Activated naive CD8-positive, alpha-beta T cell treated with anti-CD3 and anti-CD28 coated beads for 36 hours (primary cell): ENCODE measurements at places on chromosomes 7 and 10. TPM values are rescaled to one million over a fixed set of nuclear protein-coding genes. Genes with fewer than 3 reads are reported as not detected.

GRCh38 chr10:132564249-132564605 is 26.6 kb downstream of the INPP5A start:
- no peaks in the 10 kb centered on the region for H3K27me3 ChIP-seq
- peaks cover 24% of the 10 kb centered on the region for H3K4me1 ChIP-seq
- peaks cover 2% of the 10 kb centered on the region for H3K36me3 ChIP-seq
- no peak overlapping the region for H3K4me3 ChIP-seq
- H3K27ac ChIP-seq = no peak overlapping the region

GRCh38 chr10:99172128-99172738 is 63.4 kb downstream of the HPSE2 start:
- no peaks in the 10 kb centered on the region for H3K36me3 ChIP-seq
- H3K4me1 ChIP-seq = no peaks in the 10 kb centered on the region
- peaks cover 5% of the 10 kb centered on the region for H3K27me3 ChIP-seq
- no peak overlapping the region for H3K27ac ChIP-seq
- no peak for DNase-seq

- DNase-seq = peak; percentile 33
- H3K4me3 ChIP-seq = peak overlapping the region; percentile 46
- H3K36me3 ChIP-seq = peaks cover 19% of the 10 kb centered on the region
- H3K27ac ChIP-seq = peak overlapping the region; percentile 98
- H3K4me1 ChIP-seq = peaks cover 63% of the 10 kb centered on the region
- no peaks in the 10 kb centered on the region for H3K27me3 ChIP-seq
Measured at GRCh38 chr7:111029141-111029572, 61.8 kb upstream of the LRRN3 start.

GRCh38 chr10:131855461-131856401 is 45.1 kb upstream of the PPP2R2D start:
- no peak overlapping the region for H3K4me3 ChIP-seq
- no peaks in the 10 kb centered on the region for H3K27me3 ChIP-seq

GRCh38 chr7:38002689-38003088 is 82.2 kb downstream of the EPDR1 start:
- no peak overlapping the region for H3K27ac ChIP-seq
- H3K27me3 ChIP-seq = no peaks in the 10 kb centered on the region
- no peaks in the 10 kb centered on the region for H3K36me3 ChIP-seq
- DNase-seq = no peak
- H3K4me3 ChIP-seq = no peak overlapping the region

DNA sequence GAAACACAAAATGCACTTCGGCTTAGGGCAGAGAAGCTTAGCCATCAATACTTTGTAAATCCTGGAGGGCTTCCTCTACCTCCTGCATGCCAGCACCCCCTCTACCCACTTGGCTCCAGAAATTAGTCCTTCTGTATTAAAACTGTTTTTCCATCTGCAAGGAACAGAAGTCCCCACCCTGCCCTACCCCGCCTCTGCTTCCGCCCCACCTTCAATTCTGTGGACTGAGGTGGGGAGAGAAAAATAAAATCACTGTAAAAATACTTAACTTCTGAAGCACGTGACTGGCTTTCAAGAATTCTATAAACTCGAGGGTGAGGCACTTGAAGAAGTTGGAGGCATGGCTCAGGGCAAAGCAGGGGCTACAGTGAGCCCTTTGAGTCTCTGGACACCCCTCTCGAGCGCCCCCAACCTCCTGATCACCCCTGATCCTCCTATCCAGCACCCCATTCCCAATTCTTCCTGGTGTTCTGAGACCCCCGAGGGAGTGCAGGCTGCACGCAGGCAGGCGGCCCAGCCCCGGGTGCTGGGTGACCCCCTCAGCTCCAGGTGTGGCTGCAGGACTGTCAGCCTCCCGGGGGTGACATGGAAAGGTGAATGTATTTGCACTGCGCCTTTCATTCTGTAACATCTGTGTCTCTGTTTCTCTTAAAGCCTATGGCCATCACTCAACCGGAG is 7.3 kb upstream of the KIAA1217 start:
- peaks cover 19% of the 10 kb centered on the region for H3K27me3 ChIP-seq
- no peak overlapping the region for H3K27ac ChIP-seq
- H3K4me1 ChIP-seq = no peaks in the 10 kb centered on the region

- DNase-seq = no peak
- H3K4me3 ChIP-seq = no peak overlapping the region
- peaks cover 64% of the 10 kb centered on the region for H3K36me3 ChIP-seq
- peak overlapping the region; percentile 84 for H3K27ac ChIP-seq
Measured at GRCh38 chr10:61937631-61938351, 36.3 kb downstream of the ARID5B start.

The NUTM2E gene
- not detected for total RNA-seq

The WDR37 gene
- 14.2 TPM for total RNA-seq

The ZNF37A gene
- 19.0 TPM for total RNA-seq

The SMARCD3 gene
- total RNA-seq = 4.3 TPM

The SFTPA1 gene
- total RNA-seq = not detected

The SP8 gene
- not detected for total RNA-seq
